ENCODE measurements at places on chromosomes 12 and 14.

DNA sequence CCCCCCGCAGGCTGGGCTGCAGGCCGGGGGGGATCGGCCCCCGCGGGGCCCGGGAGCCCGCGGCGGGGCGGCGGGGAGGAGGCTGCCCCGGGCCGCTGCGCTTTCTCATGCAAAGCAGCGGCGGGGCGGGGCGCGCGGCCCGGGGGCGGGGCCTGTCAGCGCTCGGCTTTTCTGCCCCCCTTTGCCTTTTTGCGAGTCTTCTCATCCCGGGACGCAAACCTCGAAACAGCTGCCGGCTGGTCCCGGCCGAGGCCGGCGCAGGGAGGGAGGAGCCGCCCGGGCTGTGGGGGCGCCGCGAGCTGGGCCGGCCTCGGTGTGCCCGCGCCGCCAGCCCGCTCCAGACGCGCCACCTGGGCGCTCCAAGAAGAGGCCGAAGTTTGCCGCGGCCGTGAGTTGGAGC is at the start of gene FZD10:
TSS of gene FZD10 (plus strand) at position 198 of the 400 bp plus-strand sequence. CDS start 479 bp downstream, outside the sequence.
- H3K27me3 ChIP-seq = peaks cover 42% of the 10 kb centered on the region
- H3K4me1 ChIP-seq = peaks cover 4% of the 10 kb centered on the region
- peak within 1 kb of the TSS; percentile 19 for H3K27ac ChIP-seq
- H3K4me3 ChIP-seq = peak within 1 kb of the TSS; percentile 48
- peaks cover 2% of the 10 kb centered on the region for H3K36me3 ChIP-seq

- no peak overlapping the region for H3K4me3 ChIP-seq
- H3K27ac ChIP-seq = no peak overlapping the region
- H3K36me3 ChIP-seq = no peaks in the 10 kb centered on the region
Observed at GRCh38 chr12:52344111-52344510, 22.9 kb upstream of the KRT83 start.

DNA sequence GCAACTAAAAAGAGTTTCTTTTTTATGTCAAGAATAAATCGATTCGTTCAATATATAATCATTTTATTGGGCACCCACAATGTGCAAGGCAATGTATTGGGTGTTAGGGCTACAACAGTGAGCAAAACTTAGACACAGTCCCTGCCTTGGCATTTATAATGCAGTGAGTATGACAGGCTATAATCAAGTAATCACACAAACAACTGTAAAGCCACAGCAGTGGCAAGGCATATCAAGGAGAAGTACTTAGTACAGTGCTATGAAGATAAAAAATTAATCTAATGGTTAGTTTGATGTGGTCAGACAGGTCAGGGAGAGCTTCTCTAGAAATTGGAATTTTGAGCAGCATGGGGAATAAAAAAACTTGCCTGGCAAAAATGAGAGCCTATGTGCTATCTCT is 39.5 kb upstream of the OTOGL start:
- H3K27me3 ChIP-seq = peaks cover 2% of the 10 kb centered on the region
- no peak overlapping the region for H3K27ac ChIP-seq
- no peak overlapping the region for H3K4me3 ChIP-seq
- no peaks in the 10 kb centered on the region for H3K4me1 ChIP-seq

- DNase-seq = no peak
- peaks cover 6% of the 10 kb centered on the region for H3K27me3 ChIP-seq
- no peaks in the 10 kb centered on the region for H3K4me1 ChIP-seq
- no peaks in the 10 kb centered on the region for H3K36me3 ChIP-seq
Observed at GRCh38 chr14:103296987-103297386, 37.0 kb upstream of the EIF5 start.

DNA sequence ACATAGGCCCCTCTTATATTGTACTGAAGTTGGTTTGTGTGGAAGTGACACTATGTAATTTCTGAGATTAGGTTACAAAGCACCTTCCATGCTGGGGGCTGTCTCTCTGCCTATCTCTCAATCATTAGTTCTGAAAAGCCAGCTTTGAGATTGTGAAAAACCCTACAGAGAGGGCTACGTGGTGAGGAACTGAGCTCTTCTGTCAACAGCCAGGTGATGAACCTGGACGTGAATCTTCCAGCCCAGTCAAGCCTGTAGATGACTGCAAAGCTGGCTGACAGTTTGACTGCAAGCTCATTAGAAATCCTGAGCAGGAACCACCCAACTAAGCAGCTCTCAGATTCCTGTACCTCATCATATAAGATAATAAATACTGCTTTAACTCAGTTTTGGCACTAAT is 36.3 kb upstream of the BBS10 start:
- no peak for DNase-seq
- peaks cover 40% of the 10 kb centered on the region for H3K36me3 ChIP-seq
- H3K4me1 ChIP-seq = no peaks in the 10 kb centered on the region

- H3K27me3 ChIP-seq = no peaks in the 10 kb centered on the region
- H3K36me3 ChIP-seq = no peaks in the 10 kb centered on the region
Observed at GRCh38 chr12:79597910-79598309, 92.9 kb downstream of the PAWR start.

DNA sequence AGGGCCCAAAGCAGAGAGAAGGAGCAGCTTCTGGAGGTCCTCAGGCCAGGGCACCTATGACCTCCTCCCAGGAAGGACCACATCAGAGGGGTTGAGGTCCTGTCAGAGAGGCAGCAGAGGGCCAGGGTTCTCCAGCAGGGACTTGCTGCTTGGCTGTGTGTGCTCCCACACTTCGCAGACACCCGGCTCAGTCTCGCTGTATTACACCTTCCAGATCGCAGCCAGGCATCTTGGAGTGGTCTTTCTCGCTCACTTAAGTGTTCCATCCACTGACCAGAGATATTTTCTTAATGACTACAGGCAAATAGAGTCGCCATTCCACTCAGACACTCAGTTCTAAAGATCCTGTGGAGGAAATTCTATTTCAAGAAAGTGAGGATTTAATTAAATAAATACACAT is 84.3 kb downstream of the PRIMA1 start:
- H3K4me1 ChIP-seq = no peaks in the 10 kb centered on the region
- H3K4me3 ChIP-seq = no peak overlapping the region
- H3K27me3 ChIP-seq = peaks cover 14% of the 10 kb centered on the region
- H3K27ac ChIP-seq = no peak overlapping the region
- DNase-seq = no peak

GRCh38 chr12:50557421-50557820 is 52.6 kb downstream of the DIP2B start:
- no peak overlapping the region for H3K4me3 ChIP-seq
- no peak for DNase-seq
- H3K36me3 ChIP-seq = peaks cover 27% of the 10 kb centered on the region
- H3K4me1 ChIP-seq = peaks cover 23% of the 10 kb centered on the region

- no peak overlapping the region for H3K4me3 ChIP-seq
- peaks cover 10% of the 10 kb centered on the region for H3K4me1 ChIP-seq
- H3K27ac ChIP-seq = no peak overlapping the region
- H3K27me3 ChIP-seq = no peaks in the 10 kb centered on the region
Observed at GRCh38 chr12:356276-356988, 32.7 kb downstream of the KDM5A start.

GRCh38 chr12:55698241-55698955 is 9.3 kb downstream of the ITGA7 start:
- H3K27ac ChIP-seq = no peak overlapping the region
- DNase-seq = no peak
- H3K27me3 ChIP-seq = no peaks in the 10 kb centered on the region
- no peak overlapping the region for H3K4me3 ChIP-seq
- H3K36me3 ChIP-seq = no peaks in the 10 kb centered on the region

GRCh38 chr12:122991623-122992275 is 11.3 kb downstream of the ARL6IP4 start:
- H3K27ac ChIP-seq = no peak overlapping the region
- no peaks in the 10 kb centered on the region for H3K4me1 ChIP-seq
- no peak for DNase-seq
- H3K36me3 ChIP-seq = no peaks in the 10 kb centered on the region

DNA sequence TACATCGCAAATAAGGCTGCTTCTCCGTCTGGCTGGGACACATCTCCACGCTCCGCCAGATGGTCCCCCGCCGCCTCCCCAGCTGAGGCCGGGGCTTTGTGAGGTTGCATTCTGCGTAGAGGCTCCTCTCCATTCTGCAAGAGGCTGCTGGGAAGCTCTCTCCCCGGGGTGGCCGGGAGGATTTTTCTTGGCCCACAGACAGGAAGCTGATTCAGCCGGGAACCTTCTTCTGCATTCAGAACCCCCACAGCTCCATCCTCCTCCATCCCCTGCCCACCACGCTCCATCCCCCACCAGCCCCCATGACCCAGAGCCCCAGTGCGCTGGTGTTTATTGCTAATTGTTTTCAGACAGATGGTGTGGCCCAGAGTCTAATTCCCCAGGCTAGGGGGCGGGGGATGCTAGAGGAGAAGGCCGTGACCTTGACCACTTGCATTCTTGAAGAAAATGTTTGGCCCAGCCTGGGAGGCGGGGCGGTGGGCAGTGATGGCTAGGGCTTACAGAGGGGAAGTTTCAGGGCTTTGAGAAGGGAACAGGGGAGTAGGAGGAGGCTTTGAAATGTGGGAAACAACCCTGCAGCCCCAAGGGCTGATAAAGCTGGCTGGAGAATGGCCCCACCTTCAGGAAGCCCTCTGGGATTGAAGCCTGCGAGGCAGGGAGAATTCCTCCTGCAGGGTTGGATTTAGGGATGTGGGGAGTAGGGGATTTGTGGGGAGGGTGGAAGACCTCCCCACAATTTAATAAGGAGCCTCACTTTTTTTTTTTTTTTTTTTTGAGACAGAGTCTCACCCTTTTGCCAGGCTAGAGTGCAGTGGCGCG is 88.5 kb upstream of the NCOR2 start:
- no peak for DNase-seq
- no peak overlapping the region for H3K27ac ChIP-seq
- H3K4me1 ChIP-seq = no peaks in the 10 kb centered on the region

GRCh38 chr14:58898655-58899316 is 261.0 kb downstream of the DACT1 start:
- H3K4me3 ChIP-seq = no peak overlapping the region
- no peaks in the 10 kb centered on the region for H3K4me1 ChIP-seq
- no peak for DNase-seq
- no peak overlapping the region for H3K27ac ChIP-seq
- H3K27me3 ChIP-seq = peaks cover 20% of the 10 kb centered on the region
- H3K36me3 ChIP-seq = no peaks in the 10 kb centered on the region

GRCh38 chr12:30908722-30909348 is 17.7 kb upstream of the TSPAN11 start:
- no peaks in the 10 kb centered on the region for H3K36me3 ChIP-seq
- no peak overlapping the region for H3K27ac ChIP-seq
- DNase-seq = no peak
- no peak overlapping the region for H3K4me3 ChIP-seq

- no peaks in the 10 kb centered on the region for H3K4me1 ChIP-seq
- no peaks in the 10 kb centered on the region for H3K27me3 ChIP-seq
- H3K4me3 ChIP-seq = no peak overlapping the region
Observed at GRCh38 chr14:68639758-68640574, 152.9 kb downstream of the ZFP36L1 start.

DNA sequence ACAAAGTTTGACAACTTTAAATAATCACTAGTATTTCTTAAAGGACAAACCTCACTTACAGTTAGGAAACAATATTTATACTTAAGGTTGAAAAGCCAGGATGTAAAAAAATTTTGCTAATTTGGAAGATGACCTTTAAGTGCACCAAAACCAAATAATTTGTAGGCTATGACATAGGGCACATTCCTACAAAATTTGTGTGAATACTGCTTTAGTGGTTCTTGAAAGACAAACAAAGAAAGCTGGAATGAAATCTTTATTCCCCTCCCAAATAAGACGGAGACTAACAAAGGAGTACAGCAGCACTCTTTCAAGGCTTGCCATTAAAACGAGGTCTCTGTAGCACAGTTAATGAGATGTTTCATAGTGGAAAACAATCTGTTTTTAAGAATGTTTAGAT is 45.6 kb downstream of the MSRB3 start:
- H3K36me3 ChIP-seq = no peaks in the 10 kb centered on the region
- no peak overlapping the region for H3K4me3 ChIP-seq
- no peak overlapping the region for H3K27ac ChIP-seq
- H3K4me1 ChIP-seq = no peaks in the 10 kb centered on the region

- H3K4me3 ChIP-seq = no peak overlapping the region
- H3K27ac ChIP-seq = no peak overlapping the region
- H3K27me3 ChIP-seq = no peaks in the 10 kb centered on the region
- H3K4me1 ChIP-seq = peaks cover 76% of the 10 kb centered on the region
- no peaks in the 10 kb centered on the region for H3K36me3 ChIP-seq
Observed at GRCh38 chr14:77043984-77044485, 15.5 kb upstream of the IRF2BPL start.

GRCh38 chr12:124636138-124636978 is 68.9 kb upstream of the NCOR2 start:
- DNase-seq = peak; percentile 48
- H3K36me3 ChIP-seq = peaks cover 2% of the 10 kb centered on the region
- peaks cover 1% of the 10 kb centered on the region for H3K27me3 ChIP-seq
- no peak overlapping the region for H3K27ac ChIP-seq
- peaks cover 9% of the 10 kb centered on the region for H3K4me1 ChIP-seq
- no peak overlapping the region for H3K4me3 ChIP-seq

DNA sequence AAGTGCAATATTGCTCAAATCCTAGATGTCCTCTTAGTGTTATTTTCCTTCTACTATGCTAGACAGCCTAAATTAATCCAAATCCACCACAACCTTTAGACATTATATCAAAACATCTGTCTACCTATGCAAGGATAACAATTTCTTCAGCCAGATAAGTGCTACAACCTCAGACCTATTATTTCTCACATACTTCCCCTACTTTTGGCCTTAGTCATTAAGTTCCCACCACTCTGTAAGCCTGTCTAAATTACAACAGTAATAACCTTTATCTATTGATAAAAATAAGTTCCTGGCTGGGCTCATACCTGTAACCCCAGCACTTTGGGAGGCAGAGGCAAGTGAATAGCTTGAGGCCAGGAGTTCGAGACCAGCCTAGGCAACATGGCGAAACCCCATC is 74.0 kb downstream of the KIF21A start:
- no peak overlapping the region for H3K27ac ChIP-seq
- H3K4me3 ChIP-seq = no peak overlapping the region
- no peak for DNase-seq
- peaks cover 12% of the 10 kb centered on the region for H3K4me1 ChIP-seq
- no peaks in the 10 kb centered on the region for H3K27me3 ChIP-seq
- H3K36me3 ChIP-seq = peaks cover 15% of the 10 kb centered on the region

DNA sequence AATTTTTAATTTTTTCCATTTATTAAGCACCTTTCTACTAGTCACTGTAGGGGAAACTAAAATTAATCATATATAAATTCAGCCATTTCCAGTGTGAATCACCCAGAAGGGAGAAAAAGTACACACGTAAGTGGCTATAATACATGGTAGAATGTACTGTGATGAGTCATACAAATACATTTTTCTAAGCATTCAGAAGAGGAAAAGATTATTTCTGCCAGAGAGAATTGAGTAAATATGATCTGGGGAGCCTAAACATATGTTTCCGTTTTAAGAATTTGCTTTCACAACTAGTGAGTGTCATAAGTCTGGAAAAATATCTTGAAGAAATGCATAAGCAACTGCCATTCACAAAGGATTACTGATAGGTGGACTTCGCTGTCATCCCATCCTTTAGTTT is 102.8 kb downstream of the TGFB3 start:
- H3K36me3 ChIP-seq = peaks cover 2% of the 10 kb centered on the region
- no peak overlapping the region for H3K4me3 ChIP-seq
- H3K27ac ChIP-seq = no peak overlapping the region
- H3K4me1 ChIP-seq = peaks cover 7% of the 10 kb centered on the region
- H3K27me3 ChIP-seq = no peaks in the 10 kb centered on the region
- no peak for DNase-seq
